ENCODE measurements at places on chromosomes 5 and 9.

- no peak for DNase-seq
Observed at GRCh38 chr5:16350816-16351215, 114.8 kb downstream of the ZNF622 start.

DNA sequence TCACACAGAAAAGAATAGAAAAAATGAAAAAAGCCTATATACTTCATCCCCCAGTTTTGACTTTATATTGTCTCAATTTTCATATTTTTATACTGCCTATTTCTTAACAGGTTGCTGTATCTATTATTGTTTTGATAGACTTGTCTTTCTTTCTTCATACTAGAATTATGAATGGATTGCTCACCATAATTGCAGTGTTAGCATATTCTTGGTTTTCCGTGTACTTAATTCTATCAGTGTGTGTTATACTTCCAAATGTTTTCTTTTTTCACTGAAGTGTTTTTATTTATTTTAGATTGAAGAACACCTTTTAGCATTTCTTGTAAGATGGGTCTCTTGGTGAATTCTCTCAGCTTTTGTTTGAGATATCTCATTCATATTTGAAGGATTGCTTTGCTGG, 38.7 kb downstream of the MTRR start:
- DNase-seq, result no peak

GRCh38 chr5:61333321-61333953, 1.4 kb downstream of the ZSWIM6 start:
- no peak for DNase-seq

DNA sequence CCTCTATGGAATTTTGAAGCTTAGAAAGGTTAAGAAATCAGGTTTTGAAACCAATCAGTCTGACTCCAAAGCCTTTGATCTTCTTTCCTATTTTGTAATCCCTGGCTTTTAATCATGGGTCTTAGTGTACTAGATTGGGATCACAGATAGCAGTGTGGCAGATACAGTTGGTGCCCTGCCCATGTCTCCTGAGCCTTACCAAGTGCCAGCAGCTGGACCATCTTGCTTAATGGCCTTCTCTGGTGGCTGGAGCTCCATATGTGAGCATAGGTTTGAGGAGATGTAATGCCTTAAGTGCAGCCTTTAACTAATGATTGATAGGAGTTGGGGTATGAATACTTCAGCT, 16.7 kb upstream of the RIC1 start:
- DNase-seq, result no peak

GRCh38 chr5:138583984-138584637, 8.9 kb upstream of the HSPA9 start:
- DNase-seq, result no peak

- no peak for DNase-seq
Observed at GRCh38 chr9:134930398-134930797, 12.7 kb upstream of the FCN1 start.

GRCh38 chr5:13328316-13328715, 616.2 kb downstream of the DNAH5 start:
- DNase-seq, result no peak

GRCh38 chr5:169808118-169808581, 171.1 kb downstream of the DOCK2 start:
- no peak for DNase-seq

DNA sequence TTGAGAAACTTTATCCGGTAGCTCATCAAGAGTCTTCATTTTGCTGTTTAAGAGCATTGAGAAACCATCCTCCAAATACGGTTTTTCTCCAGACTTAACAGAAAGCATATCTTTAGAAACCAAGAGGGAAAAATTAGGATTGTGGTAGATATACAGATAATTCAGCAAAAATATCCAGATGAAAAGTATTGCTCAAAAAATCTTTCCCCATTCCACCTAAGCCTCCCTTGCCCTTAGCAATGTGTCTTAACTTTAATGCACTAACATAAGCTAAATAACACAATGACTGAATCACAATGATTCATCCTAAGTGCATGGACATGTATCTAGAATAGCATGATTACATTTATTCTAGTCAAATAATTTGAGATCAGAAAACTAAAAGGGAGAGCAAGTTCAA, 130.3 kb upstream of the TARS1 start:
- DNase-seq, result no peak

DNA sequence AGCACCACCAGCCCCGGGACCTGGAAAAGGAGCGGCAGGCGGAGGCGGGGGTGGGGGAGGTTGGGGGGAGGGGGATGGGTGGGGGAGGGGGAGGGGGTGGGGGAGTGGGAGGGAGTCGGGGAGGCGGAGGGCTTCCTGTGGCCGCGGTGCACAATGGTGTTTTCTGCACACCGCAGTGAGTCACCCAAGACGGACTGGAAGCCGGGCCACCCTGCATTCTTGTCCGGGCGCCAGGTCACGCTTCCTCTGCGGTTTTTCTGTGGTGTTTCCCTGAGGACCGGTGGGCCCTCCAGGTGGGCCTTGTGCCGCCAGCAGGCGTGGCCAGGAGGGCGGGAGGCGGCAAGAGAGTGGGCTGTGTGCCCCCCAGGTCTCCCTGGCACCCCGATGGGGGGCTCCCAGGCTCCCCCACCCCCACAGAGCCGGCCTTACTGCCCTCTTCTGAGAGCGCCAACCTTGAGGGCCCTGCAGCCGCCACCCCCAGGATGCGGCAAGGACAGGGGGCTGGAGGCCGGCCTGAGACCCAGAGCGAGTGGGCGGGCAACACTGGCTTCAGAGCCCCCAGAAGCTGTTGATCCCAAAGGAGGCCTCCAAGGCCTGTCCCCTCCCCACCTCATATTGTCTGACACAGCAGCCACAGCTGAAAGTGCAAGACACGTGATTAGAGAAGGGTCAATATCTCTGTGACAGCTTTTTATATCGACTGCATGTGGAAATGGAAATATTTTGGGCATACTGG, 11.1 kb downstream of the EXD3 start:
- peak; percentile 55 for DNase-seq

DNA sequence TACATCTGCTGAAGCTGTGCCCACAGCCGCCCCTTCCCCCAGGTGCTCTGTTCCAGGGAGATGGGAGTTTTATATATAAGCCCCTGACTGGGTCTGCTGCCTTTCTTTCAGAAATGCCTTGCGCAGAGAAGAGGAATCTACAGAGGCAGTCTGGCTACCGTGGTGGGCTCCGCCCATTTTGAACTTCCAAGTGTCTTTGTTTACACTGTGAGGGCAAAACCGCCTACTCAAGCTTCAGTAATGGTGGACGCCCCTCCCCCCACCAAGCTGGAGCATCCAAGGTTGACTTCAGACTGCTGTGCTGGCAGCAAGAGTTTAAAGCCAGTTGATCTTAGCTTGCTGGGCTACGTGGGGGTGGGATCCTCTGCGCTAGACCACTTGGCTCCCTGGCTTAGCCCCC, 41.3 kb downstream of the RANBP17 start:
- DNase-seq, result no peak

DNA sequence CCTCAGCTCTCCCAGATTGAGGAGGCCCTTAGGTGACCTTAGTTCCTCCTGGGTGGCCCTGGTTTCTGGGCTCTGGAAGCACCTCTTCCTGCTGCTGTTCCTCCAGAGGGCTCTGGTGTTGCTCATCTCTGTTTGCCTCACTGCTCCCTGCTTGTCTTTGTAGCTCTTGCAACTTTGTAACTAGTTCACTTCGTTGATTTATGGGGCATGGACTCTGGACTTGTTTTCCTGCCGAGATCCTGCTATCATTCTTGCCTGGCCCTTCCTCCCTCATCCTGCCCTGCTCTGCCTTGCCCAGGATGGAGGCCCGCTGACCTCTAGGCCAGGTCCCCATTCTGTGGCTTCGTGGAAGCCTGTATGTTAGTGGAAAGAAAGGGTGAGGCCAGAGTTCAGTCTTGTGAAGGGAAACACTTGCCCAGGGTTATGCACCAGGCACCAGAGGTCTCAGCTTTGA, 169.3 kb downstream of the MACROH2A1 start:
- DNase-seq, result no peak

DNA sequence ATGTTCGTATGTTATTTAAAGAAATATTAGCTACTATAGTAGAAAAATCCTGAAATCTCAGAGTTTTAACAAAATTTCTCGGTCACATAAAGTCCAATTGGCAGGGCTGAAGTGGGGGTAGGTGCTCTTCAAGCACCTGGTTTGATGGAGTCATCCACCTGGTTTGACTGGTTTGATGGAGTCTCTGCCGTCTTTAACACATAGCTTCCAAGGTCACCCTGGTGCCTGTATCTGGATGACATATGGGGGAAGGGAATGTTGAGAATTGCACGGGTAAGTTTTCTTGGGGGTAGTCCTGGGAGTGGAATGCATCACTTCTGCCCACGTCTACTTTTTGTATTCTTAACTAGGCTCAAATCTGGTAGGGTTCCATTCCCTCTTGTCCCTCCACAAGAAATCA, 351.2 kb downstream of the SH3GL2 start:
- no peak for DNase-seq

- no peak for DNase-seq
Observed at GRCh38 chr5:134794082-134794481, 35.5 kb downstream of the DDX46 start.

DNA sequence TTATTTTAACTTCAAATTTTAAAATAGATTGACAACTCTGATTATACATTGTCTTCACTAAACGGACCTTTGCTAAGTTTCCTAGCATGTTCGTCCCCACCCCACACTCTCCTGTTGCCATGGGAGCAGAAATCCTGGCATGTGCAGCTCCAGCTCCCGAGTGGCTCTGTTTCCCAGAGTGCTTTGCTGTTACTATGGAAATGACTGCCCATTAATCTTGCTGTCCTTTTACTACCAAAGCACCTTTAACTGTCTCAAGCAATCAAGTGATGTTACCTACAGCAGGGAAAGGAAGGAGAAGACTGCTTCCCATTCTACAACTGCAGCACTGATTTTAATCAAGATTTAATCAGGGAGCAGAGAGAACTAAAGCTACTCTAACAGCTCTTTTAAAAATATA, 212.0 kb upstream of the KIF2A start:
- DNase-seq, result no peak

DNA sequence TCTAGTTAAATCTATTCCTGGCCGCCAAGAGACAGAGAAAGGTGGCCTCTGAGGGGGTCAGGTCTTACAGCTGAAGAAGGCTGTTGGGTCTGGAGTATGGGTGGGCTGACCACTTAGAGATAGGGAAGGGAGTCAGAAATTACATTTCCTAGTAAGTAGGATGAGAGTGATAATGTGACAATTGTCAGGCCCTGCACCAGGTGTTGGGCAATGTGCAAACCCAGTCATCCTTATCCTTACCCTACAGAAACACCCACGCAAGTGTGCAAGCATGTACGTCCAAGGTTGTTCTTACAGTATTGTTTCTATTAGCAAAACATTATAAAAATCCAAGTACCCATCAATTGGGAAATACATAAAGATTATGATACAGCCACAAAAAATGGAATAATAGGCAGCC, 9.5 kb downstream of the SPAAR start:
- no peak for DNase-seq

- no peak for DNase-seq
Observed at GRCh38 chr5:60802986-60803385, 41.1 kb downstream of the ELOVL7 start.

- no peak for DNase-seq
Observed at GRCh38 chr9:77592476-77592875, 55.6 kb downstream of the GNA14 start.

Measured in activated gamma-delta T cell treated with Interleukin-2 at 50 U/mL for 16 hours (primary cell).